Muscle of arm (tissue), 14 donors: ENCODE measurements at places on chromosomes 7 and 10. TPM values are rescaled to one million over a fixed set of nuclear protein-coding genes. Genes with fewer than 3 reads are reported as not detected.

Gene FANK1
- 1.0 TPM for polyA plus RNA-seq

Gene ASB10
- polyA plus RNA-seq = 1.7 TPM

Gene SPAM1
- polyA plus RNA-seq = not detected

GRCh38 chr10:74523199-74523598 lies 303.2 kb upstream of the KAT6B start:
- DNase-seq = no peak

GRCh38 chr7:31192986-31193385 lies 140.9 kb downstream of the ADCYAP1R1 start:
- peak; percentile 82 for DNase-seq

DNA sequence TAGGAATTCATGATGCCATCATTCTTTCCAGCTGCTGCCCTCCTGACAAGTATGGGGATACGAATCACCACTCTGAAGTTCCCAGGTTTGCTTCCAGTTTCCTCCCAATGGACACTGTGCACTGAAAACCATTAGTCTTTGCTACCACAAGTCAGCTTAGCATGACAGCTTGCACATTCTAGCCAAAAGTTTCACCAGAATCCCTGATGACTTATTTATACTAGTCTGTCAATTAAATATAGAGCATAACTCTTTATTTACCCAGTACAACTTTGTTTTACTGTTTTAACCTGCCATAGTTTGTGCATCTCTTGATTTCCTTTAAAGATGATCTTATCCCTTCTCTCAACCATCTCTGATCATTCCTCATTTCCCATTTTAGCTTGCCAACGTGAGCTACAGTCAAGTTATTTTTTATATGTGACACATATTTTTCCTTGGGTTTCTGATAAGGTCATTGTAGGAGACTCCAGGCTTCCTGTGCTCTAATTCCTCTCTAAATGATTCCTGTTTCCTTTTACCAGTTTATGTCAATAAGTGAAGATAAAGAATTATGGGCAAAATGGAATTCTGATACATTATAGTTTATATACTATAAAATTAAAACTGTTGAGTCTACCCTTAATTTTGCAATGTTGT lies 167.5 kb upstream of the MEOX2 start:
- no peak for DNase-seq

DNA sequence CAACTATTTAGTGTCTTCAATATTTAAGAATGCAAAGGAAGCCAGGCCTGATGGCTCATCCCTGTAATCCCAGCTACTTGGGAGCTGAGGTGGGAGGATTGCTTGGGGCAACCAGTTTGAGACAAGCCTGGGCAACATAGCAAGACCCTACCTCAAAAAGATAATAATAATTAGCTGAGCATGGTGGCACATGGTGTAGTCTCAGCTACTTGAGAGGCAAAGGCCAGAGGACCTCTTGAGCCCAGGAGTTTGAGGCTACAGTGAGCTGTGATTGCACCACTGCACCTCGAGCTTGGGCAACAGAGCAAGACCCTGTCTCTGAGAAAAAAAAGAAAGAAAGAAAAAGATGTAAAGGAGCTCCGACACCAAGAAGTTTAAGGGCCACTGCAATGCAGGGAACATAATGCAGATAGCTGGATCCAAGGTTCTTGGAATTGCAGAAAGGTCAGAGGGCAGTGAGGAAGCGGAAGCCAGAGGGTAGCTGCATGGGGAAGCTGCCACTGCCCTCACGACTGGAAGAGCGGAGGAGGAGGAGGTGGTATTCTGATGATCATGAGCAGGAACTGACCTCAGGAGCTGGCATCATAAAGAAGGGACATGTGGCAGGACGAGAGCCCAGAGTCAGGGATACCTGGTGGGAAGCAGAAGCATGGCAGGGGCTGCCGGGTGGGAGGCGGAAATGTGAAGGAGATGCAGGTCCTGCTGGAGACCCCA lies 60.2 kb upstream of the PODXL start:
- DNase-seq = no peak

- peak; percentile 79 for DNase-seq
Observed at GRCh38 chr7:81769891-81770727, at the start of gene HGF. Gene HGF (minus strand): TSS chr7:81770047. CDS start chr7:81769971, 76 bp downstream.
